ENCODE measurements at places on chromosomes 11 and 22.

DNA sequence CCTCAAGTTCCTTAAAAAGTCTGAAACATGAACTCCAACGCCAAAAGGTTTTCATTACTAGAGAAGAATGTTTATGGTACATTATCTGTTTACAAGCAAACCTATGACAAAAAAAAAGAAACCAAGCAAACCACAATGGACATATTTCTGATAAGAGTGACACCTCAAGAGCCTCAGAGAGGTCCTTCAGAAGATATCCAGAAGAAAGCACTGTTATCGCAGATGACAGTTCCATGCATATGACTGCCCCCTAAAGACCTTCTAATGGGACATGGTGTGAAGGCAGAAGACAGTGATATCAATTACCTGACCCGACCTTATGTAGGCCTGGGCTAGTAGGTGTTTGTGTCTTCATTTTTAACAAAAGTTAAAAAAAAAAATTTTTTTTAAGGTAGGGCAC is 3.1 kb downstream of the HDHD5 start:
- H3K4me1 ChIP-seq: peaks cover 15% of the 10 kb centered on the region
- no peak overlapping the region for H3K27ac ChIP-seq
- no peaks in the 10 kb centered on the region for H3K27me3 ChIP-seq
- no peak overlapping the region for H3K4me3 ChIP-seq
- no peak for DNase-seq

DNA sequence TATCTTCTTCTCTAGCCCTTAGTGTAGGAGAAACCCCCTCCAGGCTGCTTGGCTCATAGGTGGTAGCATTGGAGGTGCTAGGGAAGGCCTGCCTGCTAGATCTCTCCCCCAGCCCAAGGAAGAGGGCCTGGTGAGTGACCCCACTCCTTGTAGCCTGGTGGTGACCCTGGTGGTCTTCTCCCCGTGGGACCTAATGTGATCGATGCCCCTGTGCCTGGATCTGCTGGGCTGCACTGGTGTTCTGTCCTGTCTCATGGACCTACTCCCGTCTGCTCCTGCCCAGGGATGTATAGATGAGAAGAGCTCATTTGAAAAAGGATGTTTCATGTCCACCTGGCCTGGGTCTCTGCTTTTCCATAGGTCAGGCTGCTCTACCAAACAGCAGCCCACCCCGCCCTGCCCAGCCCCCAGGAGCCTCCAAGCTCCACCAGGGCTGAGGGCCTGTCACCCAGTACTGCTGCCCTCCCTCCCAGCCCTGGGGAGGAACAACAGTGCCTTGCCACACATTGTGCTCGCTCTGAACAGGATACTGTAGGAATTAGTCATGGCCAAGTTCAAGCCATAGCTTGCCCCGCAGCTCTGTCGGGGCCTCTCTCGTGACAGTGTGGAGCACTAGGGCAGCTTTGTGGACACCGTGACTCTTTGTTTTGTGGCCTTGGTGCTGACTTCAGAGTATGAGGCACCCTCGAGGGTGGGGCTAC is 19.7 kb downstream of the SLC37A2 start:
- H3K4me1 ChIP-seq: no peaks in the 10 kb centered on the region
- H3K36me3 ChIP-seq: peaks cover 38% of the 10 kb centered on the region
- H3K4me3 ChIP-seq: no peak overlapping the region
- H3K27me3 ChIP-seq: peaks cover 16% of the 10 kb centered on the region
- H3K27ac ChIP-seq: no peak overlapping the region
- DNase-seq: no peak

DNA sequence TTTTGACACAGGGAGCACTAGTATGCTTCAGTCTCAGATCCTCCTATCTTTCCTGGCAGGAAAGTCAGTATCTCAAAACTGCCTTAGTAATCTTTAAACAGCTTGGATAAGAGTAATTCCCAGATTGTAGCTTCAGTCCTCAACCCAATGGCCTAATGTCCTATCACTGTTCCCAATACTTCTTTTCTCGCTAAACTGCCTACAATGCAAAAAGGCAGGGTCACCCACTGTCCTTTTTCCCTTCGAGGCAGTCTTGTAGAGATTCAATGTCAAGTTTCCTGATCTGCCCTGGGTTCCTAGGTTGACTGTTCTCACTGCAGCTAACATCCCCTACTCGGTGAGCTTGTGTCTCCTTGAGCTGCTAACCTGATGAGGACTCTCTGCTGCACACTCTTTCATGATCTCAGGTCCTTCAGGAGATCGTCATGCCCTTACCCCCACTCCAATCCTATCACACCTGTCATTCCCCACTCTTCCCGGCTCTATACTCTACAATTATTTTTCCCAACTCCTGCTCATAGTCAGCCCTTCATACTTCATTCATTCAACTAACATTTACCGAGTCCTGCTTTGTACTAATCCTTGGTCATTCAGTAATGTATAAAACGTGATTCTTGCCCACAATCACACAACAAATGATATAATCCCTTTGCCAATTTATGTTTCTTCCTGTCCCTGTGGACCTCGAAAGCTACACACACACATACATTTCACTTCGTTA is 904 bp downstream of the C2CD3 start:
- peaks cover 4% of the 10 kb centered on the region for H3K36me3 ChIP-seq
- H3K4me1 ChIP-seq: no peaks in the 10 kb centered on the region
- H3K4me3 ChIP-seq: no peak overlapping the region
- DNase-seq: no peak
- no peak overlapping the region for H3K27ac ChIP-seq
- H3K27me3 ChIP-seq: no peaks in the 10 kb centered on the region

- peaks cover 16% of the 10 kb centered on the region for H3K4me1 ChIP-seq
- DNase-seq: no peak
- no peaks in the 10 kb centered on the region for H3K27me3 ChIP-seq
- no peak overlapping the region for H3K4me3 ChIP-seq
Measured at GRCh38 chr11:111699579-111700156, 66.5 kb downstream of the PPP2R1B start.

DNA sequence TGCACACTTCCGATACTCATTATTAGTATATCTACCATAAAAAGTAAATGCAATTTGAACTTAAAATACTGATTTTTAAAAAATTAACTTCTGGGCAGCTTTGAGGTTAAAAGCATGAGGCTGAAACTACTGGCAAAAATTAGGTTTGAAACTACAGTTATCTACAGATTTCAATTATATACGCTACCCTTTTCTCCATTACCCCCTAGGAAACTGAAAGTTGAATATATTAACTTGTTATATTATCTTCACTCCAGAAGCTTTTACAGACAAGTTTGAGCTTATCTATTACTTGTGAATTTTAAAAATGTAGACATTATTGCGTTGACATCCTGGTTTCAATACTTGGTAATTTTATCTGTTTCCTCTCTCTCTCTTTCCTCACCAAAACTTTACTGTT is 96.7 kb upstream of the DDI1 start:
- no peaks in the 10 kb centered on the region for H3K27me3 ChIP-seq
- H3K27ac ChIP-seq: no peak overlapping the region
- H3K4me3 ChIP-seq: no peak overlapping the region
- H3K4me1 ChIP-seq: no peaks in the 10 kb centered on the region
- H3K36me3 ChIP-seq: no peaks in the 10 kb centered on the region

DNA sequence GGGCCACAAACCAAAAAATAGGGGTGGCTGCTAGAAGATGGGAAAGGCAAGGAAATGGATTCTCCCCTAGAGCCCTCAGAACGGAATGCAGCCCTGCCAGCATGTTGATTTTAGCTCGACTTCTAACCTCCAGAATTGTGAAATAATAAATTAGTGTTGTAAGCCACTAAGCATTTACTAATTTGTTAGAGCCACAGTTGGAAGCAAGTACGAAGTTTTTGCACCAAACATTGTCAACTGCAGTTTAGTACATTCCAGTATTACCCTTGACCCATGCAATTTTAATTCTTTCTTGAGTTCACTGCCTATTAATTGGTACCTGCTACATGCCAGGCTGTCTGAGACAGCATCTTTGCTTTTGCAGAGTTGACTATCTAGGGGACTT is 32.2 kb downstream of the PARVA start:
- no peak overlapping the region for H3K27ac ChIP-seq
- no peaks in the 10 kb centered on the region for H3K4me1 ChIP-seq
- no peak overlapping the region for H3K4me3 ChIP-seq
- no peaks in the 10 kb centered on the region for H3K36me3 ChIP-seq
- H3K27me3 ChIP-seq: peaks cover 12% of the 10 kb centered on the region
- no peak for DNase-seq

DNA sequence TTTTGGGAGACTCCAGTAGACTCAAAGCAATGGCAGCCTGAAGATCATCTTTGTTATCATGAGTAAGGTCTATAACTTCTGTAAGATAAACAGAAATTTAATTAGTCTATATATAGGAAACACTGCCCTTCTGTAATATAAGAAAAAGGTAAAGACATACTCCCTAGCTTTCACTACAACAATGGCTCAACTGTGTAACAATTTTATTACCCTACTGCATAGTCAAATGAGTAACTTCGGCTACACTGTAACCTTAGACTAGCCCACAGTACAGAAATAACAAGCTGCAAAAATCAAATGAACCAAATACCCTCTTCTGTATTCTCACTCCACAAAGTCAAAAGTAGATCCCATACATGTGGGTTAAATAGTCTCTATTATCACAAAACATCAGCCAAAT is 33.7 kb downstream of the USP28 start:
- peaks cover 21% of the 10 kb centered on the region for H3K36me3 ChIP-seq
- no peak for DNase-seq
- no peaks in the 10 kb centered on the region for H3K27me3 ChIP-seq
- H3K4me1 ChIP-seq: peaks cover 12% of the 10 kb centered on the region

DNA sequence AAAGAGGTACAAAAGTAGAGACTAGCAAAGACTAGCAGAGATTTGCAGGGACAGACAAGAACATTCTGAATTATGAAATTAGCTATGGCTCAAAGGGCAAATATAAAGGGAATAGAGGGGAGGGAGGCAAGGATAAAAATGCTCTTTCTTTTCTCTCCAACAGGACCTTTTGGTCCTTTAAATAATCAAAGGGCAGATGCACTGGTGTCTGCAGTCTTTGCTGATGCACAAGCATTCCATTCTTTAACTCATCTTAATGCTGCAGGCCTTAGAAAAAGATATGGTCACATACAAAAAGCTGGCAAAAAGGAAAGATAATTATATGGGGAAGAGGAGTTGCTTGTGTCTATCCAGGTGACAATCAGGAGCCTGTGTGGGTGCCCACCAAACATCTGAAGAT is 53.6 kb upstream of the SC5D start:
- no peak for DNase-seq
- no peak overlapping the region for H3K4me3 ChIP-seq
- H3K27me3 ChIP-seq: peaks cover 31% of the 10 kb centered on the region
